ENCODE measurements at places on chromosomes 7 and 10.

DNA sequence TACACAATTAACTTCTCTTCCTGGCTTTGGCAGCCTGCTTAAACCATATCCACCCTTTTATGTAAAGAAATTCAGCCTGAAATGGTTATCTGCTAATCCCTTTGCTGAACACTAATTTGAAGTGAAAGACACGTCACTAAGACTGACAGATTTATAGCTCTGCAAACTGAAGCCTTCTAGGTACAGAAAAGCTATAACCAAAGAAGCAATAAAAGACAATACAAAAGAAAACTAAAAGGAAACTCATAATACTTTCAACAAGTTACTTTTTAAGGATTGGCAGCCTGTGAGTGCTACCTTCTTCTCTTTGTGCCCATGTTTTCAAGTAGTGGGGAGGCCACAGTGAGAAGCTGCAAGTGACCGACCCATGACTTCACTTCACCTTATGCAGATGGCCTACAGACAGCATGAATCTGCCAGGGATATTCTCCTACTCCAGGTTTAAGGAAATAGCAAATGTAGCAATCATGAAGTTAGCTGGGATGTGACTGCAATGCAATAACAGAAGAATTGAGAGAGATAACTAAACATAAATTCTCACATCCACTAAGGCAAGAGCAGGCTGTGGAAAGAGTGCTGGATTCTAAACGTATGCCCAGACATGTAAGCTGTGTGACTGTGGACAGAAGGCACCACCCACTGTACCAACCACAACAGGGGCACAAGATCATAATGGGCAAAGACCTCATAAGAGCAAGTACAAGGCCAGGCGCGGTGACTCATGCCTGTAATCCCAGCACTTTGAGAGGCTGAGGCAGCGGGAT, 10.7 kb upstream of the SPOCK2 start:
- no peak for DNase-seq

DNA sequence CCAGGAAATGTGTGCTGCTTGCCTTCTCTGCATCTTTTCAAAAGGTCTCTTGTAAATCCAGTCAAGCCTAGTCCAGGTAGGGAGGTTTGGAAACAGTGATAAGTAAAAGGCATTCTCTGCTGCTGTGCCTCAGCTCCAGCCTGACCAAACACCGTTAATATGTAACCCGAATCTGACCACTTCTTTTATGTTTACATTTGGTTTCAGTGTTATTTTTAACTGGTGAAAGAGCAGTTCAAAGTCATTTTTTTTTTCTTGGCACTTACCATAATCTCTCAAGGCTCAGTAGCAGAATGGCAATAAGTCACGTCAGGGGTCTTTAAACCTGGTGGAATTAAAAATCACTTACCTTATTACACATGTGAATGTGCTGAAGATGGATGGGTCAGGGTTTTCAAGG, 216.8 kb downstream of the PTEN start:
- no peak for DNase-seq

- DNase-seq, result no peak
Measured at GRCh38 chr7:55109404-55110167, 90.8 kb downstream of the EGFR start.

GRCh38 chr7:22173685-22174573, 183.0 kb downstream of the RAPGEF5 start:
- DNase-seq, result peak; percentile 13

GRCh38 chr7:75981453-75982305, 12.7 kb downstream of the TMEM120A start:
- no peak for DNase-seq

GRCh38 chr7:37234928-37235327, 213.7 kb downstream of the ELMO1 start:
- peak; percentile 43 for DNase-seq
